ENCODE measurements at places on chromosomes 3 and 15.

DNA sequence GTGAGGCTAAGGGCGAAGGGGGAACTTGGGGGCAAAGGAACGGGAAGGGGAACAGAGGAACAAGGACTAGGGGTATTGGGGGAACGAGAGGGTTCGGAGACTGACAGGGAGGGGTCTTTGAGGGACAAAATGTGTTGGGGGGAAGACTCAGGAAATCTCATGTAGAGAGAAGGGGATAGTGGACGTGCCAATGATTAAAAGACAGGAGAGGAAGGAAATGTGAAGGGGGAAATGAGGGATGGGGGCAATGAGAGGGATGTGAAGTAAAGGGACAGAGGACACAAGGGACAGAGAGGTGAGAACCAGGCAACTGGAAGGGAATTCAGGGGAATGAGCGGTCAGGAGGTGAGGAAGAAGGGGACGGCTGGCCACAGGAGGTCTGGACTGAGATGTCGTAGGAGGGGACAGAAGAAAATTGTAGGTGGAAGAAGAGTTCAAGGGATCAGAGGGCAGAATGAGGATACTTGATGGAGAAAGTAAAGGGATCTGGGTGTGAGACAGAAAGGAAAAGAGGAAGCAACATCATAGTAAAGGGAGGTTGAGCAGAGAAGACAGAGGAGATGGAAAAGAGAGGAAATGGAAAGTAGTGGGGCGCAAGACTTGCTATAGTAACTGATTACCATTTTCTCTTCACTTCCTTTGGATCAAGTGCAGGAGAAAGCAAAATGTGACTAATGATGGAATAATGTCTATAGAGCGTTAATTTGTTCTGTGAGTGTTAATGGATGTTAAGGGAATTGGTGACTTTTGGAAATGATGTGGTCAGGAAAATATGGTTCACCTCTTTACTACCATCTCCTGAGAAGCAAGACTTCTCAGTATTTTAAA is 749 bp downstream of the RAB8B start:
- no peak for DNase-seq

DNA sequence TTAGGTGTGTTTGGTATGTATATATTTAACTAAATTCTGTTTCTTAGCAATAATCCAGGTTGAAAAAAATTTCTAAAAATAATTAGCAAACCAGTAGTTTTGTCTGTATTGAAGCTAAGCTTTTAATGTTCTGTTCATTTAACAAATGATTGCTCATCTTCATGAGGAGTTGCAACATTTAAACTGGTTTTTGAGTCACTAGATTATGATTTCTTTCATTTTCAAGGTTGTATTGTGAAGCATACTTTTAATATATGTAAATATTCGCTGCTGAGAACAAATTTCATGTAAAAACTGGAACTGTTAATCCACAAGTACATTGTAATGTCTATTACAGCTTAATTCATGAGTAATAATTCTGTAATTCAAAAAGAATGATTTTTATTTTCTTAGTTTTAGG is 192.7 kb downstream of the MBNL1 start:
- no peak for DNase-seq

- DNase-seq, result no peak
Measured at GRCh38 chr3:77042343-77042742, 2.4 kb downstream of the ROBO2 start.

GRCh38 chr15:70016511-70016994 is 81.2 kb downstream of the TLE3 start:
- DNase-seq, result no peak

DNA sequence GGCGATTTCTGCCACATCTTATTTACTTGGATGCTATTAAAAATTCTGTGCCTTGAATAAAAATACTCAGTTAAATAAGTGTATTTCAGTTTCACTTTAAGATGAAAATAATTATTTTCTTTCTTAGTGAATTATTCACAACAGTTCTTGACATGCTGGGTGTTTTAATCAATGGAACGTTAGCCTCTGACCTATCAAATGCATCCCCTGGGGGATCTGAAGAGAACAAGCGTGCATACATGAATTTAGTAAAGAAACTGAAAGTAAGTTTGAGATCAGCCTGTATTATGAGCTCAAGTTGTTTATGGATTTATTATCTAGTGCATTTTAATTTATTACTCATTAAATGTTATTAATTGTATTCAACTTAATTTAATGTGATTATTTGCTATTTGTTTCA is 597 bp downstream of the P2RY12 start:
- no peak for DNase-seq

GRCh38 chr3:181134873-181135272 is 145.3 kb upstream of the DNAJC19 start:
- DNase-seq, result no peak

DNA sequence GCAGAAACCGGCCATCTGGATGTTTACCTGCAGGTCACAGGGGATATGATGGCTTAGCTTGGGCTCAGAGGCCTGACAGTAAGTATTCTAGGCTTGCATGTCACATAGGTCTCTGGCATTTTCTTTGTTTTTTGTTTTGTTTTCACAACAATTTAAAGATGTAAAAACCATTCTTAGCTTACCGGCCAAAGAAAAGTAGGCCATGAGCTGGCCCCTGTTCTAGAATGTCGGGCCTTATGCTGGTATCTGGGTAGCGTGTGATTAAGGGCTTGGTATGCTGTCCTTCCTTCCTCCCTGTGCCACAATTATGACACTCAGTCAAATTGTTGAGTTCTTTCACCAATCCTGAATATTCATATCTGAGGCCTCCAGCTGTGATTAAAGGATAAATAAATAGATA is 40.2 kb downstream of the C3orf85 start:
- no peak for DNase-seq

DNA sequence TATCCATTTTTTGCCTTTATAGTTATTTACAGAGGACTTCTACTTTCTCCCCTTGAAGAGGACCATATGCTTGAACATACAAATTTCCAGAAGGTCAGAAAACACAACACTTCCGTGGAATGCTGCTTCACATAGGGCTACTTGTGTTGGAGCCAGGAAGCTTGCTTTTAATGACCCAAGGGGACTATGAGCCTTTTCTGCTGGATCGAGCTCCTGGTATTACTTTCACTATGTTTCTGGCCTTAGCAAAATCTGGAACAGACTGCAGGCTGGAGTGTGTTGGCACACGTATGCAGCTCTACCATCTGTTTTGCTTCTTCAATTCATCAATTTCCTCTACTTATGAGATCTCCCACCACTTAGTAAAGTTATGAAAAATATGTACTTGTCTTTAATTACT is 69.3 kb upstream of the CBLB start:
- DNase-seq, result no peak

Data from CD4-positive, alpha-beta T cell treated with Interleukin-15 for 1 hour (primary cell).